ENCODE measurements at places on chromosomes 12 and 14.

- no peak for DNase-seq
These were observed 17.3 kb downstream of the LRTM2 start for GRCh38 chr12:1837541-1838204.

DNA sequence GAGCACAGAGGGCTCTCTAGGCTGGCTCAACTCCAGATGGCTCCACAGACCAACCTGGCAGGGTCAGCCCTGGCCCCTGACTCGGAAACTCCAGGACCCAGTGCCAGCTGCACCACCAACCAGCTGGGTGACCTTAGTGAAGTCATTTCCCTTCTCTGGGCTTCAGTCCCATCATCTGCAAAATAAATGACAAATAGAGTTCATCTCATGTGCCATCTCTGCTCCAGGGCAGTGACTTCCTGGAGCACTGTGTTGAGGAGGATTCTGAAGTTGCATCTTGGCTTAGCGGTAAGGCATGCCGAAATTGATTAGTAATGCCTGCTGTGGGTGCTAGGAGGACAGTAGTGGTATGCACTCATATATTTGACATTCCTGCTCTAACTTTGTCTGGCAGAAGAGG, 31.5 kb downstream of the DTX1 start:
- no peak for DNase-seq

GRCh38 chr12:65742018-65743010, 82.0 kb upstream of the HMGA2 start:
- DNase-seq, result no peak

- no peak for DNase-seq
These were observed 29.0 kb downstream of the TRMT5 start for GRCh38 chr14:60951776-60952435.

- no peak for DNase-seq
These were observed 161.0 kb downstream of the SLC38A4 start for GRCh38 chr12:46664761-46665287.

DNA sequence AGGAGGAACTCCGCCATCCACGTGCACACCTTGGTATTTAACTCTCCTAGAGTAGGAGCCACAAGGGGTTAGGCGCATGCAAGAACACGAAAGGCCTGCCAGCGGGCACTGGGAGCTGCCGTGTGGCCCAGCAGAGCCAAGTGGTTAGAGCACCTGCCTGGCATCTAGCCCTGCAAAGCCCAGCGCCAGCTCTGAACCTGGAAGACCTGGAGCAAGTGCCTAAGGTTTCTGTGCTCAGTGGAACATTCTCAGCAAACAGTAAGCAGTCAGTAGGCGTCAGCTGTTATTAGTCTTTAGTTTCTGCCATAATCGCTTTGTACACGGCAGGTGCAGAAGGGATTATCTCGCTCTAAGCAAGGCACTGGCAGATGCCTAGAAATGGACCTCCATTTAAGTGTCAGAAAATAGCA, 55.4 kb downstream of the SETD3 start:
- DNase-seq, result no peak

GRCh38 chr12:21992823-21993222, 51.6 kb upstream of the ABCC9 start:
- DNase-seq, result no peak

DNA sequence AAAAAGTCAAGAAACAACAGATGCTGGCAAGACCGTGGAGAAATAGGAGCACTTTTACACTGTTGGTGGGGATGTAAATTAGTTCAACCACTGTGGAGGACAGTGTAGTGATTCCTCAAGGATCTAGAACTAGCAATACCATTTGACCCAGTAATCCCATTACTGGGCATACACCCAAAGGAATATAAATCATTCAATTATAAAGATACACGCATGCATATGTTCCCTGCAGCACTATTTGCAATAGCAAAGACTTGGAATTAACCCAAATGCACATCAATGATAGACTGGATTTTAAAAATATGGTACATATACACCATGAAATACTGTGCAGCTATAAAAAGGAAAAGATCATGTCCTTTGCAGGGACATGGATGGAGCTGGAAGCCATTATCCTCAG, 18.0 kb upstream of the CATSPERB start:
- no peak for DNase-seq

- DNase-seq, result peak; percentile 11
These were observed 70.1 kb downstream of the SLC6A15 start for GRCh38 chr12:84842406-84843013.

DNA sequence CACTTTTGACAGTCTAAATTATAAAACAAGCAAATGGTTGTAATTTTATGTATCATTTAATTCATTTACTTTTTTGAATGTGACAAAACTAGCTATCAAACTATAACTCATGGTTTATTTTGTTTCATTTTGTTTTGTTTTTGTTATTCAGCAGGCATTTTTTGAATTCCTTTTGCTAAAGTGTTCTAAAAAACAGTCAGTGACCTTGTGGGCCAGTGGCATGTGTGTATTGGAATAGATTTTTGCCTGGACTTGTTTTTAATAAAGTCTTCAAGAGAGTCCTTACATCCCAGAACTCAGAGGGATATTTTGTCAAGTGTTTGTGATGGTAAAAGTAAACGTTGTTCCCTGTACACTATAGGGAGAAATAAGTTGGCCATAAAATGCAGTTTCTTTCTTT, 369.7 kb upstream of the SYT1 start:
- no peak for DNase-seq

- no peak for DNase-seq
These were observed 75.8 kb downstream of the RIN3 start for GRCh38 chr14:92589213-92589852.

GRCh38 chr12:63935361-63935760, 90.9 kb downstream of the SRGAP1 start:
- no peak for DNase-seq

DNA sequence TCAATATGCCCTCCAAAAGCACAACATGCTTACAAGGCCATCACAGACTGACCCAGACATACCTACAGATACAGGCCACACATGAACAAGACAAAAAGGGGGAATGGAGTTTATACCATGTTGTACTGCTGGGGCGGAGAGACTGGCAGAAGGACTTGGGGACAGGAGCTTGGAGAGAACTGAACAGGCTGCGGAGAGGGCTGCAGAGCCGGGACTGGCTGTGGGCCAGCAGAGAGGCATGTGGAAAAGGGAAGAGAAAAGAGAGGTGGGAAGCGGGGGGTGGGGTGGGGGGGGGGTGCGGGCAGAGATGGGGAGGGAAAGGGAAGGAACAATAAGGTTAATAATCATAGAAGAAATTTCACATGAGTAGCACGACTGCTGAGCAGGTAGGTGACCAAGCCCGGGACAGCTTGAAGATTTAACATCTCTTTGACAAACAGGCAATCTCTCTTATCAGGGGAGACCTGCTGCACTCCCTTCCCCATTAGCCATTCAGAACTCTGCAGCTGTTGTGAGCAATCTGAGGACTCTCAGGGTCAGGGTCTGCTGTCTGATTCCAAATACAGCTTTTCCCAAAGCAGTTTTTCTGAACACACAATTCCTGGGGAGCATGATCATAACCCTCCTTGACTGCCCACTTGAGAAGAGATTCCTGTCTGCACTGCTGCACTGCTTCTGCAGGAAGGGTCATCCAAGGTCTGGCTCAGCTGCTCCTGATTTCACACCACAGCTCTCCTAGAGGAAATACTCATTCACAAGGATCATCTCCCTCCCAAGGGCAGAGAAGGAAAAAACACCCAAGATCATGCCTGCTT, 21.6 kb upstream of the STAC3 start:
- DNase-seq, result no peak

- DNase-seq, result no peak
These were observed 72.1 kb downstream of the PRIMA1 start for GRCh38 chr14:93716002-93716745.

- no peak for DNase-seq
These were observed 135.6 kb upstream of the MAX start for GRCh38 chr14:65237941-65238340.

- DNase-seq, result no peak
These were observed 43.3 kb downstream of the SLC24A4 start for GRCh38 chr14:92366237-92366636.

DNA sequence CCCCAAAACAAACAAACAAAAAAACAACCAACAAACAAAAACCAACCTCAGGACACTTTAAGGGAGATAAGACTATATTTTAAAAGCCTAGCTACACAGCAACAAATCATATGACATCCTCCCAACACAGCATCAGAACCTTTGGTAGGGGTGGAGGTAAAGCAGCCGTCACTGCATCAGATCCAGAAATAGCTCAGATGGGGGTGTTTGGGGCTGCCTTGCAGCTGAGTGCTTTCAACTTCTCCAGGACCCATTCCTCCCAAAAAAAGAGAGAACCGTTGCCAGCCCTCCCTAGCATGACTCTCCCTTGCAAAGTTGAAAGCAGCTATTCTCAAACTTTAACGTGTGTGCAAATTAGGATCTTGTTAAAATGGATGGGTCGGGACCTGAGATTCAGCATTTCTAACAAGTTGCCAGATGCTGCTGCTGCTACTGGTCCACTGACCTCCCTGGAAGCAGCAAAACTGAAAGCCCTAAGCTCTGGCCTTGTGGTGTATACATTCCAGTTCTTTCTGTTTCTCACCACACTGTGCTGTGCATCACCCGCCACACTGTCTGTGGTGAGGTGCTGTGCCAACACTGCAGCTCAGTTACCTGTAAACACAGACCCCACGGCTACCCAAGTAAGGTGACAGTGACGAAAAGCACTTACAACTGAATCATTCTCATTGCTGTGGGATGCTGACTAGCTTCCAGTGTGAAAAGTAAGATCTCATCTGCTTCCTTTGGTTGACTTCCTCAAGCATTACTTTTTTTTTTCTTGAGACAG, 54.0 kb downstream of the SLC38A1 start:
- DNase-seq, result peak; percentile 94

- DNase-seq, result no peak
These were observed 725 bp downstream of the CHPT1 start for GRCh38 chr12:101697930-101698799.

DNA sequence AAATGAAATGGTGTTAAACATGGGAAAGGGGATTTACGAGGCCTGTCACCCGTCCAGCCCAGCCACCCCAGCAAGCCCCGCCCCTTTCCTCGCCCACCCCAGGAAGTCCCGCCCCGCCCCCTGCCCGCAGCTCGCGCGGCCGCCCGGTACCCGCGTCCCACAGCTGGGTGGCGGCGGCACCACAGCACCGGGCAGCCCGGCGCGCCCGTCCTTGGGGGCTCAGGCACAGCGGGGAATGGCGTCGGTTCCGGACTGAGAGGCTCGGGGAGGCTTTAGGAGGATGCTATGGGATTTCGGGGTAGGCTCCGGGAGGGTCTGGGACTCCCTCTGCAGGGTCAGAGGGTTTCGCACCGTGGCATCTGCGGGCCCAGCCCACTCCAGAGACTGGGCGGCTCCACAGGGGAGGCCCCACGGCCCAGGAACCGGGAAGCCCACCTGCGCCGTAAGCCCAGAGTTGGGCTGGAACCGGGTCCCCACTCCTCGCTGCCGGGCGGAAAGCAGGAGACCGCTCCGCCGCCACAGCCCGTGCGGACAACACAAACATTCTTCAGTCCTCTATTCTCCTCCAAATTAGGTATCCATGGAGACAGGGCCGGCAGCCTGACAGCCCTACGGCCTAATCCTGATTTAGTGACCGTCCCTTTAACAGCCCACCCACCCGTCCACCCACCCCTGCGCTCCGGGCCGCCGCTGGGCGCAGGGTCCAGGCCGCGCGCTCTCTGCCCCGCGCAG, 1.4 kb downstream of the FIGNL2 start:
- DNase-seq, result no peak

DNA sequence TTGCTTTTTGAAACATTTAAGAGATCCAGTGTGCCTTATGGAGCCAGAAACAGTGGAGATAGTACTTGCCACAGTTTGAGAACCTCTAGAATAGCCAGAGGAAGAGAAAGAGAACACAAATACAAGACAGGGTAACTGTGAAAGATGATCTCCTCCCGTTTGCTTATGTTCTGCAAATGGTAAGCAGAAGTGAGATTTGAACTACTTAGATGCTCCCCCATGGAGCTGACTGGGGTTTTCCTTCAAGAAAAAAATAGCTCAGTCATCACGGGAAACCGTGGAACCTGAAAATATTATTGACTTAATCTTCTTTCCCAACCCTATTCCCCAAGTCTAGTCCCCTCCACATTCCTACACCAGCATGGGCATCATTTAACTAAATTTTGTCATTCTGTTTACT, 87.1 kb downstream of the KIF21A start:
- DNase-seq, result no peak

DNA sequence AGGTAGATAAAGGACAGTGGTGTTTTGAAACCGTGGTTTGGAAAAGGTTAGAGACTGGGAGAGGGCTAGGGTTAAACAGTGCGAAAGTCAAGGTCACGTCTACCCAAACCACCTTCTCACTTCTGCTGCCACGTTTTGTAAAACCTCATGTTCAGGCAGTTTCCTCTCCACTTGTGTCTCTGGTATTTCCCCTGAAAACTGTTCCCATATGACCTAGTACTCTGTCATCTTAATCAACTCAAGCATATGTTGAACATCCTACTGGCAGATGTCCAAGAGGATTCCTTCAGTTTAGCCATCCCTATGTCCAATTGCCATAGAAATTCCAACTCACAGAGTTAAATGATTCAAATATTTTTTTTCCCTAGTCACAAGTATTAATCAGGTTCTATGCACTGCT, 17.4 kb downstream of the CLEC4C start:
- no peak for DNase-seq

DNA sequence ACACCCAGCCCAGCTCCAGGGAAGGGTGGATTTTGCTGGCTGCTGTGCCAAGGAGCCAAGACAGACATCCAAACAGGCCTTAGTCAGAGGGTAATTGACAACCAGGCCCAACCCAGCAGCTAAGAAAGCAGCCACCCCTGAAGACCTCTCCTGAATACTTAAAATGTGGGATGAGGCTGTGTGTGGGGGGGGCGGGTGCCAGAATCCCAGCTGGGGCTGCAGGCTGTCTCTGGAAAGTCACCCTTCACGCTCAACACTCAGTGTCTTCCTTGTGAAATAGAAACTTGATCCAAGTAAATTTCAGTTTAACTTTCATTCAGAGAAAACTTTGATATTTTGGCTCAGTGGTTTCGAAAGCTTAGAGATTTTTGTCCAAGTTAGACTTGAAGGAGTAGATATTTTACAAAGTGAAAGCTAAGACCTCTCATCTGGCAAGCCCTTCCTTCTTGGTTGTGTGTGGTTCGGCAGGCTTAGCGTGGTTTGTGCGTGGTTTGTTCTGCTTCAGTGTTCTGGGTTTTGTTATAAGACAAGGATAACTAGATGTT, 5.1 kb downstream of the PAPLN start:
- DNase-seq, result no peak

DNA sequence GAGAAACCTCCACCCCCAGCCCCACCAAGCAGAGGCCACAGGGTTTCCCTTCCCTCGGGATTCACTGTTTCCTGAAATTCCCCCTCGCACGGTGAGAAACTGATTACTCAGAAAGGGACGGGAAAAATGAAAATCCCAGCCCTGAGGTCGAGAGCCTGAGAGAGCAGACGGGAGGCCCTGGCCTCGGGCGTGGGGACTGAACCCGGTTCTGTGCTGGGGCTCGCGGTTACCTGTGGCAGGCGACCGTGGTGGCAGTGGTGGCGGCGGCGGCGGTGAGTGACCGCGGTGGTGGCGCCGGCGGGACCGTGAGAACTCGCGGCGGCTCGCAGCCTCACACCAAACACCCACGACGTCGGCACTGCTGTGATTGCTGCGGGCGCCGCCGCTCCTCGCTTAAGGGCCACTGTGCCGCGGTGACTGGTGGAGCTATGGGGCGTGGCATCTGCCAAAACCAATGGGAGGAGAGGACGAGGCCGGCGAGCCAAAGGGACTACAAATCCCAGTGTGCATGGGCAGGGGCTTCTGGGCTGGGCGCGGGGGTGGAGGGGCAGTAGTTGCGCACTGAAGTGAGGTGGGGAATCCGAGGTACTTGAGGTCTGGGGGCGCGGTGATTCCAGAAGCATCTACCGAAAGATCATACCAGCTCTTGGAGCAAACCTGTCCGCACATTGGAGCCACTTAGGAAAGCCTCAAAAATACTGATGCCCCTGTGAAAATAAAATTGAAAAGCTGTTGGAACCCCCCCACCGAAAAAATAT, at the start of gene LGMN:
LGMN (minus strand) TSS at position 369 of the 758 bp plus-strand sequence. CDS start 15,841 bp downstream, outside the sequence.
- peak; percentile 80 for DNase-seq

Data from CD4-positive, alpha-beta memory T cell (primary cell).